ENCODE measurements at places on chromosomes 5 and 9.

GRCh38 chr5:179415291-179416060, 70.2 kb upstream of the ADAMTS2 start:
- DNase-seq = no peak

GRCh38 chr9:71323357-71323756, 201.9 kb upstream of the TRPM3 start:
- DNase-seq = no peak

DNA sequence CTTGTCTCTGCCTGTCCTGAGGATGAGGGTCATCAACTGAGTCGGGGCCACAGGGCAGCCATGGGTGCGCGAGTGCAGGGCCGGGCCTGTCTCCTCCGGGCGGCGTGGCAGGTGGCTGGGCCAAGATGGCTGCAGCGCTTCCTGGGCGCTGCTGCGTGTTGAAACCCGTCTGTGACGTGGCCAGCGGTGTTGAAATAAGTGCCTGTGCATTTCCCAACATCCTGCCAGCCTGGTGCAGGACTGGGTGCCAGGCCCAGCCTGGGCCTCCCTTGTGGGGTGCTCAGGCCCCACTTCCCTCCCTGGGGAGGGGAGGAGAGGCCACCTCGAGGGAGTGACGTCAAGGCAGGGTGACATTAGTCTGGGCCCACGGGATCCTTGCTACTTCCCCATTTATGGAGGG, 45.5 kb downstream of the RXRA start:
- no peak for DNase-seq

GRCh38 chr5:118378959-118379358, 609.4 kb downstream of the DTWD2 start:
- no peak for DNase-seq

DNA sequence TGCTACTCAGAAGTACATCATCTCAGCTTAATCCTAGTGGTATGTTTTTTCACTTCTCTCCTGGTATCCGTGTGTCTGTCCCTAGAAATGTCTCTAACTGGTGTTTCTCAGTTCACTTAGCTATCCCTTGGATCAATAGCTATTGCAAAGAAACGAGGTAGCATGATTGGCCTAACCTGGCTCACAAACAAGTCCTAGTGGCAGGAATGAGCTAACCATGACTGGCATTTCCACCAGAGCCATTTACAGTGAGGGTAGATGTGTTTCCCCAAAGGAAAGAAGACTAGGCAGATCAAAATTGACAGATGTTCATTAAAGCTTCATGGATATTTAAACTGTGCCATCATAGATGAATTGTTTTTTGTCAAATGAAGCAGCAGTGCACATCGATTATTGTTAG, 82.5 kb downstream of the PALM2AKAP2 start:
- DNase-seq = no peak

DNA sequence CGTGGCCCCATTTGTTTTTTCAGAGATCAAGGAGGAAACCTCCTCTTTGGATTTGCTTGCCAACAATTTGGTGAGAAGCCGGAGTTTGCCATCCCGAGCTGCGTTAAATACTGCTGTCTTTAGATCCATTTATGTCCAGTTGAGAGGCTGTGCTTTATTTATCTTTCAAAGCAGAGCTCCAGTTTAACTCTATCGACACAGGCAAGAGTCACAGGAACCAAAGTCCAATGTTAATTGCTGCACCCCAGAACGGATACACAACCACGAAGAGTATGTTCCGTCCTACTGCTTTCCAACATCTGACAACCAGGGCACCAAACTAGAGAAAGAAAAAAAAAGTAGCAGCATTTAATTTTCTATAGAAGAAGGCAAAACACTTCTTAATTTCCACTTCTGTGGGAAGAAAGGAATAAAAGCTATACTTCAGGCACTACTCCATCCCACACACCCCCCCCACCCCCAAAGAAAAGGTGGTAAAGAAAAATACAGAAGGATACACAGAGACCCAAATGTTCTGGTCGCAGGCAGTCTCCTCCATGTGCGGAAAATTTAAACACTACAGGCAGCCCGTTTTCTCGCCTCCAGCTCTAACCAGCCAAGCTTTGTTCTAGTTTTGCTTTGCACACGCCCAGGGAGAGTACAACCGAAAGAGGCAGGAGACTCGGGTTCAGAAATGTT, 1.1 kb downstream of the FEM1C start:
- no peak for DNase-seq

DNA sequence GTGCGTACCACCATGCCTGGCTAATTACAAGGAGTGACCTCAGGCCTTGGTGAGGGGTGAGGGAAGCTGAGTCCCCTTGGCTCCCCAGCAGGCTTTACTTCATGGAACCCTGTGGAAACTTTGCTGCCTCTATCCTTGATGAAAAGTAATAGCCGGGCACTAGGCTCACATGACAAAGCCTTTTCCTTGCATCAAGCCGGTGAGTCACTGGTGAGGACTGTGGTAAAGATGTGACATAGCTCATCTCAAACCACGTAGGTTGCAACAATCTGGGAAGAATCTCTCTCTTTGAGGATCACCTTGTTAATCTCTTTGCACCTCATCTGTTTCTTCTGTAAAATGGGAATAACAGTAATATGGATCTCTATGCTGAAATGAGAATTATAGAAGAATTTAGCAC, 116.3 kb upstream of the SLC25A48 start:
- DNase-seq = no peak

DNA sequence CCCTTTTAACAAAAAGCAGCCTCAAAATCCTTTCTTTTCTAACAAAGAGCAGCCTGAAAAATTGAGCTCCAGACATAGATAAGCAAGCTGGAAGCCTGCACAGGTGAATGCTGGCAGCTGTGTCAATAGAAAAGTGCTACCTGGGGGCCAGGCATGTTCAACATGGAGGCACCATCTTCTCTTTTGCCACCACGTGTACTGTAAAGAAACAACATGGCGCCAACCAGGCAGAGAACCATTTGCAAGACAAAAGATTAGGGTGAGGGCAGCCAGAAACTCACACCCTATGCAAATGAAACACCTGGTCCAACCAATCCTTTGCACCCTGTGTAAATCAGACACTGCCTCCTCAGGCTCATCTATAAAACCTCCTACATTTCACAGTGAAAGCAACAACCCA, 96.0 kb downstream of the ACTL7B start:
- no peak for DNase-seq

- no peak for DNase-seq
Observed at GRCh38 chr5:139445325-139446170, 6.2 kb upstream of the DNAJC18 start.

DNA sequence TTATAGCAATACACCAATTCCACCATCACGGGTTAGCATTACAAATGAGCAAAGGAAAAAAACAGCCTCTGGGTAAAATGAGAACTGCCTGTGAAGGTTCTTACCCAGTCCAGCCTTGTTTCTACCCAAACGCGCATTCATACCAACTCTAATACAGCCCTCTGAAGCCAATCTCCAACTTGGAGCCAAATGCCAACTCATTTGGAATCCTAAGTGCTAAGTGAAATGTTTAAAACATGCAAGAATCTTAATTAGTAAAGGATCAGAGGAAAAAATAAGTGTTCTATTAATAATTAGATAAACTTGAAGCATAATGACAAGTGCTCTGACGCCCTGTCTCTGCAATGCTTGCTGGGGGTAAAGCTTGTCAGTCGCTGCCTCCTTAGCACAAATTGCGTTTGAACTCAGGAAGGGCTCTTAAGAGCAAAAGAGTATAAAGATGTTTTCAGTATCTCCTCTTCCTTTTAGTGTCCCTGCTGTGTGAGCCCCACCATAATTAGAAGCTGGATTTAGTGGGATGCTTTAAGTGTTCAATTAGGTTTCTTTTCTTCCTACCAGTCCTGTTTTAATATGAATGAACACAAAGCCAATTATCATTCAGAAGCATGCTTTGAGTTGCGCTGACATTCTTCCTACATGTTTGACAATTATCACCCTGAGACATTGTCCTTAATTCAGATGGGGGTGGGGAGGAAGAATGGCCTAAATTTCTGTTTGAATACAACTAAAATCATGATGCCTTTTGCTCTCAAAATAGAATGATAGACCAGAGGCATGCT, 537.6 kb downstream of the DTWD2 start:
- no peak for DNase-seq

DNA sequence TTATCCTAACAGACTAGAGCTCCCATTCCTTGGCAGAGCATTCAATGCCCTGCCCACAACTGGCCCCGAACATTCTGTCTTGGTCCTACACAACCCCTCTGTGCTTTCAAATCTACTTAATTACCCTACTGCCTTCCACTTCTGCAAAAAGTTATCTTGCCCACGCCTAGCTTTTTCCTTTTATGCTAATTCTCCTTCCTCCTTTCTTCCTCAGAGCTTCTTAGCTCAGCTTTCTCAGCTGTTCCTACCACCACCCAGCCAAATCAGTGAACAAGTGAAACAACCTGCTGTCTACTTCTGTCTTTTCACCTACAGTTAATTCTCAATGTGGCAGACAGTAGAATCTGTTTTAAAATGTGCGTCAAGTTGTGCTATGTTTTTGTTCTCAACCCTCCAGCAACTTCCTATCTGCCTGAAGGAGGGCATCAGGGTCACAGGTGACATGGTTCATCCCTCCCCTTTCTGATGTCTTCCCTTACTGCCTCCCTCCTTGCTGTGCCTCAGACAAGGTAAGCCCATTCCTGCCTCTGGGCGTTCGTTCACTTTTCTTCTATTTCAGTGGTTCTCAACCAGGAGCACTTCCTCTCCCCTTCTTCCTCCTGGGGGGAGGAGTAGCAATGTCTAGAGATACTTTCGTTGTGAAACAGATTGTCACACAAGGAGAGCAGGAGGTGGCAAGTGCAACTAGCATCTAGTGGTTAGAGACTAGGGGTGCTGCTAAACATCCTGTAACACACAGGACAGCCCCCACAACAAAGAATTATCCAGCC, 1.3 kb upstream of the REEP5 start:
- no peak for DNase-seq

DNA sequence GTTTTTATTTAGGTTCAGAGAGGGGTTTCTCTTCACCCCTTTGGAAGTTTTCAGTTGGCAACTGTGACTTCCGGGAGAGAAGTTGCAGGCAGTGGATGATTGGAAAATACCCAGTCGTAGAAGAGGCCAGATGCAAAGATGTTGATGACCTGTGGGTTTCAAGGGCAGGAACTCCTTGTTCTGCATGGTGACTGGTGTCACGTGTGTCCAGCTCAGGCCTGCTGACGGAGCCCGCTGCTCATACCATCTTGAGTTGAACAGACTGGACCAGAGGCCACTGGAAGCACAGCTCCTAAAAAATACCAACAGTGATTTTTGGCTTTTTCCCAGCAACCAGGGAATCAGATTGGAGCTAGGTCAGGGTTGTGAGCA, 243.9 kb upstream of the KLF4 start:
- DNase-seq = no peak

DNA sequence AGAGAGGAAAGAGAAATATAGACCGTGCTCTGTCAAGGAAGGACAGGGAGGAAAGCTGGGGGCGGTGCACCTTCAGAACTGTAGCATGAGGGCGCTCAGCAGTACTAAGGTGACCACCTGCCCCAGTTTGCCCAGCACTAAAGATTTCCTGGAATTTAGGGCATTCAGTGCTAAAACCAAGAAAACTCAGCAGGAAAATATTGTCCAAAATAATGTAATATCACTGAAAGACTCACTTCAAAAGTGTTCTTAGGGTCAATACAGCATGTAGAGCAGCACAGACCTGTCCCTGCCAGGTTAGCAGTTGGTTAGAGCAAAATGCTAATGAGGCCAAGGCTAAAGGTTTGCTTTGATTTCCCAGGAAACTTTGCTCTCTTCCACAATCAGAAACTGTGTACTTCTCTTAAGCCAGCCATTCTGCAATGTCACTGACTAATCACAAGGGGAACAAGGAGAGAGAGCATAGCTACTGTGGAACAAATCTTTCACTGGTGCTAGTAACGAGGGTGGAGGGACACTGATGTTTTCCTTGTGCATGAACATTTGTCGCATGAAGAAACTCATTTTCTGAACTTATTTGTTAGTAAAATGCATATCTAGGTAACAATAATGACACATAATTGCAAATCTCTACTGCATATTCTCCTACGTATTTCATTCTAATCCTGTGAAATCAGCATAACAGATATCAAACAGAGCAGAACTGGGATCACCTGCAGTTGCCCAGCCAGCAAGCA, 53.0 kb upstream of the GRAMD2B start:
- no peak for DNase-seq

GRCh38 chr9:24939109-24939850, 393.6 kb upstream of the IZUMO3 start:
- DNase-seq = no peak

DNA sequence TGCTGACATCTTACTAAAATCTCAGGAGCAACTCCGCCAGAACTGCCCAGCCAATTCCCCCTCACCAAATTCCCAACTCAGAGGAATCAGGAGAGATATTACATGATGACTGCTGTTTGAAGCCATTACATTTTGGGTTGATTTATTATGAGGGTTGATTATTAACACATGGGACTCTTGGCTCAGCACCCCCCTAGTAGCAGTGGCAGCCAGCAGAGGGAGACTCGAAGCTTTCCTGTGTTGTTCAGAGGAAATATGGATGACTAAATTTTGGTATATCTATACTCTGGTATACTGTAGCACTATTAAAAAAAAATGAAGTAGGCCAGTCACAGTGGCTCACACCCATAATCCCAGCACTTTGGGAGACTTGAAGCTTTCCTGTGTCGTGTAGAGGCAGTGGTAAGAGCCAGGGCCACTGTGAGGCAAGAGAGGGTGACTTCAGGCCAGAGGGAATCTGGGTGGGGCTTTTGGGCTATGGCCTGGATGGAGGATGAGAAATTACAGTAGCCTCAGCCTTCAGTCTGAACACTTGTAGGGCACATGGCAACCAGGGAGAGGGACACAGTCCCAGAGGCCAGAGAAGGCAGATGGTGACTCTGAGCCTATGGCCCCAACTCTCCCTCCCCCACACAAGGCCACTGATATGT, 111.4 kb downstream of the LHX2 start:
- DNase-seq = no peak

DNA sequence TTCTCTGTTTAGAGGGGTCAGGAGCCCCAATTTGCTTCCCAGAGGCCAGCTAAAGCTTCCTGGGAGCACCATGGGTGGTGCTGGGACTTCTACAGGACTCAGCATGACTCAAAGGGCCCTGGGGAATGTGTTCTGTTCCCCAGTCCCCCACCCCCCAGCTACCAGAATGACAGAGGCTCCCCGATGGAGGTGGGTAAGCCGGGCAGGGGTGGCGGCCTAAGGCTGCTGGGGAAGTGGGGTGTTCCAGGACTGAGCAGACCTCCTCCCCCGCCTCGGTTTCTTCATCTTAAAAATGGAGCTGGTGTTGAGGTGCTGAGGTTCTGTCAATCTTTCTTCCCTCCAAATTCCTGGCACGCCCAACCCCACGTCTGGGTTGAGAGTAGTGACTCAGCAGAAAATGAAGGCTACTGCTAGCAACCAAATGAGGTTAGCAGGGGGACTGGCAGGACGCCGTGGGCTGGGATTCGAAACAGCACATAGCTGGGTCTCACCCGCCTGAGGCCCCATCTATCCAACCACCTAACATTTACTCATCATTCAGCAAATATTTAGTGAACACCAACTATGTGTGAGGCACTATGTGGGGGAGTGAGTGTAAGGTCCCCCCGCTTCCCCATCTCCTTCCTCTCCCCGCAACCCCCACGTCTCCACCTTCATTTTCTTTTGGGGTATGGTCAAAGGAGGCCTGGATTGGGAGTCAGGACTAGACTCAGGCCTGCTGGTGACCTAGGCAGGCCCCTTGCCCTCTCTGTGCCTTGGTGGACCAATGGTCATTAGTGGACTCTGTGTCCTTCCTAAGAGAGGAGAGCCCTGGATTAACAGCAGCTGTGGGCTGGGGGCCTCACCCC, 50.2 kb downstream of the C9orf50 start:
- DNase-seq = peak; percentile 38

- DNase-seq = no peak
Observed at GRCh38 chr5:162496100-162496808, 428.7 kb downstream of the GABRG2 start.

GRCh38 chr9:123284656-123285055, 16.3 kb upstream of the STRBP start:
- no peak for DNase-seq

Data from stimulated activated CD4-positive, alpha-beta T cell treated with anti-CD3 and anti-CD28 coated beads, Interleukin-2, amount 100 ng/mL, for 24 hours (primary cell).